ENCODE measurements at places on chromosomes 6 and 20.

- DNase-seq: no peak
Observed at GRCh38 chr6:23875006-23875405, 251.0 kb upstream of the NRSN1 start.

GRCh38 chr6:26243752-26244151 lies 121.2 kb upstream of the BTN3A2 start:
- no peak for DNase-seq

GRCh38 chr20:34075647-34076046 lies 36.4 kb downstream of the EIF2S2 start:
- no peak for DNase-seq

GRCh38 chr6:15255481-15255880 lies 9.6 kb downstream of the JARID2 start:
- no peak for DNase-seq

DNA sequence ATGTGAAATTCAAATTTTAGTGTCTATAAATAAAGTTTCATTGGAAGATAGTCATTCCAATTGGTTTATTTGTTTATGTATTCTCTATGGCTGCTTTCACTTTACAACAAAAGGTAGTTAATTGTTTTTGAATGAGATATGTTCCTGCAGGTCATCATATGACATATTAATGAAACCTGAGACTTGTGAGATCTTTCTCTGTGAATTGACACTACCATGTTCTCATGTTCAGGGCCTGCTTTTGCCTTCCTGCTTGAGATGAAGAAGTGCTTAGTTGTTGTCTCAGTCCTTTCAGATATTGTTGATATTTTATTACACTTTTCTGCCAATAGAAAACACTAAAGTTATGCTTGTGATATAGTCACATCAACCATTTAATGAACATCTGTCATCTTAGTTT lies 132.5 kb downstream of the UTRN start:
- no peak for DNase-seq

- DNase-seq: no peak
Observed at GRCh38 chr6:31701666-31702404, 1.3 kb downstream of the ABHD16A start.

- DNase-seq: peak; percentile 10
Observed at GRCh38 chr20:32507998-32508774, 76.9 kb downstream of the NOL4L start.

GRCh38 chr20:61968036-61968810 lies 97.5 kb downstream of the TAF4 start:
- no peak for DNase-seq

DNA sequence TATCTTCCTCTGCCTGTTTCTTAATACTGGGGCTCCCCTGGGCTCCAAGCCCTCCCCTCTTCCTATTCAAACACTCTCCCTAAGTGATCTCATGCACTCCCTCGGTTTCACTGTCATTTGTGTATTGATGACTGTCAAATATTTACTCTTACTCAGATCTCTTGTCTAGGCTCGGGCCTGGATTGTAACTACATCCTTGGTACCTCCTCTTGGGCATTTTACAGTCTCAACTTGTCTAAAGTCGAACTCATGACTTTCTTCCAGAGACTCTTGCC lies 189.4 kb upstream of the PRDM1 start:
- DNase-seq: no peak

- DNase-seq: no peak
Observed at GRCh38 chr6:6772751-6773150, 184.2 kb downstream of the LY86 start.

DNA sequence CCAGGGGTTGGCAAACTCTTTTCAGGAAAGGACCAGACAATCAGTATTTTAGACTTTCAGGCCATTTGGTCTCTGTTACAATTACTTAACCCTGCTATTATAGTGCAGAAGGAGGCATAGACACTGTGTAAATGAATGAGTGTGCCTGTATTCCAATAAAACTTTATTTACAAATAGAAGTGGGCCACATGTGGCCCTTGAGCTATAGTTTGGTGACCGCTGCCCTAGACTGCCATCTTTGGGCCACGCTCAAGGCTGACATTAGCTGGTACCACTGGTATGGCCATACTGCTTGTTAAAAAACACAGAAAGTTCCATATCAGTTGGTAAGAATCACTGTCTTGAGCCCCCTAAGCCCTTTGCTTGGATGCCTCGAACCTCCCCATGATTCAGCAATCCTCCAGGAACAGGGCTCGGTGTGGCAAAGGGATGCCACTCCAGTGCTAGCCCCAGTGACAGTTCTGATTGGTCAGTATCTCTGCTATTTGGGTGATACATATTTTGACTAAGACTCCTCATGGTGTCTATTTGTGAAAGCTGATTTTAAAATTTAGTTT lies 23.3 kb upstream of the SNRNP48 start:
- DNase-seq: no peak

- no peak for DNase-seq
Observed at GRCh38 chr20:33172781-33173180, 4.8 kb downstream of the BPIFA2 start.
